HTR-8/SVneo (cell line): ENCODE measurements at places on chromosomes 5 and 9.
A peak's percentile ranks its signal among the peaks of the same experiment; 100 is the strongest.

- DNase-seq: no peak
Observed at GRCh38 chr5:170421826-170422225, 32.7 kb upstream of the KCNMB1 start.

DNA sequence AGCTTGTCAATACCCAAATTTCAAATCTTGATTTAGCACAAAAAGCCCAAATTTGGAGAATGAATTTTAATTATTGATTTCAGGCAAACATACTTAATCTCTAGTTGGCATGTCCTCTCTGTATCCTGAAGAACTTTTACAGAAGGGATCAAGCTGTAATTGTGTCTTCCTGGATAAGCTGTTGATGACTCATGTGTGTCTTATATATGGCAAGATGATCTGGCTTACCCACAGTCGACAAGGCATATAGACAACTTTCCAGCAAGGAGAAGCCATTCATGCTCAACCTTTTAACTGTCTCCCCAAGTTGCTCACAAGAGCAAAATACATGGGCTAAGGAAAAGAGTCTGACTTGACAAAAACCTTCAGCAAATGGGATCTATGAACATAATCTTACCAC, 112.5 kb upstream of the SLCO6A1 start:
- no peak for DNase-seq

GRCh38 chr5:175517824-175518450, 39.6 kb downstream of the SFXN1 start:
- DNase-seq: peak; percentile 56

- DNase-seq: no peak
Observed at GRCh38 chr5:135387629-135387960, 11.4 kb downstream of the MACROH2A1 start.

GRCh38 chr9:109549386-109549785, 51.3 kb upstream of the PTPN3 start:
- no peak for DNase-seq

GRCh38 chr5:179167871-179168451, 107.8 kb downstream of the ZNF354C start:
- DNase-seq: no peak

DNA sequence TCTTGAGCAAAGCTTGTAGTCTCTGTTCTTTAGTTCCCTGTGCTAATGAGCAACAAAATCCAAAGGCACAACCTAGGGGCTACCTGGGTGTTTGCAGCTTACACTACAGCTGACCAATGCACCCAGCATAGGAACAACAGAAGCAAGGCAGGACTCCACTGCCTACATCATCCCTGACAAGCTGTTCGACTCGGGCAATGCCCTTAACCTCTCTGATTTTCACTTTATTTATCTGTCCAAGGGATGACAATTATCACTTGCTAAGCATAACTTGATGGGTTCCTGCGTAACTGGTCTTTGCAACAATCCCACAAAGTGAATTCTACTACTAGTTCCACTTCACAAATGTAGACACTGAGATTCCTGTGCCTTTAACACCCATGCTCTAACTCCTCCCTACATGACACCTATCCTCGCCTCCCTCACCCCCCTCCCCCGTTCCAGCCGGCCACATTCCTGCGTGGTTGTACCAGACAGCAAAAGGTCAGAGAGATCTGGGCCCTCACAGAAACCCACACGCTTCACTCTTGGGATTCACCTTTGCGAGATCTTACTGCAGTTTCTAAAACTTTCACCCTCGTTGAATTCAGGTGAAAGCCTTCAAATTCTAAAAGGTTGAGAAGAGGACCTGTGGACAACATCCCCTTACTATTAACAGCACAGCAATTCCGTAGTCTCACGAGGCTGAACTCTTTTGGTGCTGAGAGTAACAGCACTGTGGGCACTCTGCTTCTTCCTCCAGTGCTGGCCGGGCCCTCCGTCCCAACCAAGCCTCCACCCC, 995 bp downstream of the IPPK start:
- peak; percentile 51 for DNase-seq

DNA sequence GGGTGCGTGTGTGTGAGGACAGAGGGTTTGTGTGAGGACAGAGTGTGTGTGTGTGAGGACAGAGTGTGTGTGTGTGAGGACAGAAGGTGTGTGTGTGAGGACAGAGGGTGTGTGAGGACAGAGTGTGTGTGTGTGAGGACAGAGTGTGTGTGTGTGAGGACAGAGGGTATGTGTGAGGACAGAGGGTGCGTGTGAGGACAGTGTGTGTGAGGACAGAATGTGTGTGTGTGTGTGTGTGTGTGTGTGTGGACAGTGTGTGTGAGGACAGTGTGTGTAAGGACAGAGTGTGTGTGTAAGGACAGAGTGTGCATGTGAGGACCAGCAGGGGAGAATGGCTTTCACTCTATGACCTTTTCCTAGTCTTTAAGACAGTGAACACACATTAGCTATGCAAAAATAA, 63.1 kb upstream of the UBAC1 start:
- no peak for DNase-seq

- DNase-seq: no peak
Observed at GRCh38 chr9:126449725-126450667, 123.4 kb downstream of the MVB12B start.

DNA sequence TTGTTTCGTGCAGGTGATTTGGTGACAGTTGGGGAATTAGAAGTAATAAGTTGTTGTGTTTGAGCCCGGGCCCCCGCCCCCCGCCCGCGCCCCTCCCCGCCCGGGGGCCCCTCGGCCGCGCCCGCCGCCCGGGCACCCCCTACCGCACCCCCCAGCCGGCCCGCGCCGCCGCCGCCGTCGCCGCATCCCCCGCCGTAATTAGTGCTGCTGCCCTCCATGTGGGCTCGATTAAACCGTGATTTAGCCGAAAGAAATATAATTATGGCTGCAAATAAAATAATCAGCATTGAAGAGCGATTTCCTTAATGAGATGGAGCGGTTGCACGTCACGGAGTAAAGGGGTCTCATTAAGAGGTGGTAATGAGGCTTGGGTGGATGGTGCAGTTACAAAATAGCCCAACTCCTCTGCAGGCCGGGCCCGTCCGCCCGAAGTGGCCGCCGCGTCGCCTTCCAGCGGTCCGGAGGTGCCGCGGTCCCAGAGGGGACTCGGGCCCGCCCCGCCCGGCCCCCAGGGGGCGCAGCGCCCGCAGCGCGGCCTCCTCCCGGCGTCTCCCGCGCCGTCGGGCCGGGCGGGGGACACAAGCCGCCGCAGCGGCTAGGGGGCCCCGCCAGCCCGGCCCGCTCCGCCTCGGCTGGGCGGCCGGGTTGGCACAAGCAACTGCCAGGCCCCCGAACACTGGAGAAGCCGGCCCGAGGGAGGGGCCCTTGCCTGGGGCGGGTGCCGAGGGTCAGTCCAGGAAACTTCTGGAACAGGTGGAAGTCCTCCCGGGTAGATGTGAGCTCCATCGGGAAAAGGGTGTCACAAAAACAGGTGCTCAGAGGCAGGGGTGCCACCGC, 6.9 kb upstream of the OTP start:
- DNase-seq: no peak

DNA sequence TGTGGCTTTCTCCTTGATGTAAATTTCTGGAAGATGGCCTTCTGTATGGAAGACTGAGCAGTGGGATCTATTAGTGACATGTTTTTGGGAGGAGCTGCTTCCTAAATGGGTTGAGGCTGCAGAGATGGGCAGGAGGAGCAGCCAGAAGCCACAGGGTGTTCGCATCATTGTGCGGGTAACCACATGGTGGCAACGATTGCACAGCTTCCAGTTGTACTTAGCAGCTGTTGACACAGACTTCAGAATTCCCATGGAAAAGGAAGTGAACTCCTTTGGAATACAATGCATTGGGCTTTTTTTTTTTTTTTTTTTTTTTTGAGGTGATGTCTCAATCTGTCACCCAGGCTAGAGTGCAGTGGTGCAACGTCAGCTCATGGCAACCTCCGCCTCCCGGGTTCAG, 297.3 kb downstream of the NR3C1 start:
- DNase-seq: peak; percentile 63

DNA sequence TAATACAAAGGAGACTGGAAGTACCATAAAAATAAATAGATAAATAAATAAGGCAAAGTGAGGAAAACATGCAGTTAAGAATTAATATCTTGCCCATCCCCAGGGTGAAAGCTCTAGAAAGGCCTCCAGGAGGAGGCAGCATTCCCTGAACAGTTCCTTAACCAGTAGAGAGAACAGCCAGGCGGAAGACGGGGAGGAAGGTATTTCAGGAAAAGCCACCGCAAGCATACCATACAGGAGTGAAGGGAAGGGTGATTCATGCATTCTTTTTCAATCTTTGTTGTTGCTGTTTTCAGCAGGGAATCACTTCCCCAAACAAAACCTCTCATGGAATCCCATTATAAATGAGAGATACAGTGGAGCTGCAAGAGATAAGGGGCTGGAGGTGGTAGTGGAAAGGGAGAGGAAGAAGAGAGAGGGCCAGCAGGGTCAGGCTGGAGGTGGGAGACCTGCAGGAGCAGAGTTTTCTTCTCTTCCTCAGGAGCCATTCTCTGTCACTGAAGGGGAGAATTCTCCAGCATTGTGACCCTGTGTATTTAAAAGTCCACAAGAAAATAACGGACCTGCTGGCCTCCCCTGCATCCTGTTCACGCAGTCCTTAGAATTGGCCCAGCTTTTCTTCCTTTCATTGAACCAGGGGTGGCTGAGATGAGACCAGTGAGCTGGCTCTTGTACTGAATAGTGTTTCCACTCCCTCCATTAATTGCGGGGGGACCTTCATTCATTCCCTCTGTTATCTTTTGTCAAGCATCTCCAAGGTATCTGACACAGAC, 255.9 kb downstream of the FAM114A2 start:
- DNase-seq: peak; percentile 25

GRCh38 chr9:133969681-133970580, 22.2 kb downstream of the VAV2 start:
- no peak for DNase-seq

DNA sequence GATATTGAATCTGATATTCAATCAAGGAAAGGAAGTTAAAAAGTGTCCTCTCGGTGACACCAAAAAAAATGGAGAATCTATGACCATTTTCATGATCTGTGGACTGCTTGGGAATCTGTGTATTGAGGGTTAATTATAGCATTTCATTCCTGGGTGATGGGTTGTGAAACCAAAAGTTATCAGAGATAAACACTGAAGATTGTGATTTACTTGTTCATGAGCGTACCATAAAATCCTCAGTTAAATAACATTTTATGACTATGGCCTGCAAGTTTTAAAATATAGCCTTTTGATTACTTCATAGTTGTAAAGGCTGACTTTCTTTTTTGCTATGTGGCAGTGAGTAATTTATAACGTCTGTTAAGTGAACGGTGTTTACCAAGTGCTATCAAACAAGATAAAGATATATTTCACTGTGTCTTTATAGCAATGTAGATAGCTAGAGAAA, 267.9 kb upstream of the SEMA6A start:
- DNase-seq: no peak

- DNase-seq: no peak
Observed at GRCh38 chr5:151123897-151124751, 33.5 kb downstream of the ANXA6 start.
